Cerebellum (tissue), 4 donors: ENCODE measurements at places on chromosomes 1 and 21. TPM values are rescaled to one million over a fixed set of nuclear protein-coding genes. Genes with fewer than 3 reads are reported as not detected.

The SSX2IP gene
- total RNA-seq, result 17.8 TPM

DNA sequence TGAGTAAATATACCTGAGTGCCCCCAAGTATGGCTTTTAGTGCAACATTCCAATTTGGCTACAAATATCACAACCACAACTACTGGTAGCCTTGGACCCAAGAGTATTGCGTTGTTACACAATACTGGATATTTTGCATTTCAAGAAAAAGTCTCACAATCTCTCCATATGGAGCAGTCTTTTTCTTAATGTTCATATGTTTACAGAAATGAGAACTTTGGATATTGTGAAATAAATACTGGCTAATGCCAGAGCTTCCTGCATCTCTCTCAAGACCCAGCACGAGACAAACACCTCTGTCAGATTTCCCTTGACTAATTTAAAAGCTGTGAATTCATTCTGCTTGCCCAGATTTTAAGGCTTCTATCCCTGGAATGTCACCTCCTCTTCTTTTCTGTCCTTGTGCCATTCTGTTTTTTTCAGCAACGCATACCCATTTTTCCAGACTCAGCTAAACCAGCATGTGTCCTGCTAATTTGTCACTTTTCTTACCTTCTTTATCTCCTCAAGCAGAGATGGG is 136.2 kb upstream of the BACE2 start:
- no peak for DNase-seq

DNA sequence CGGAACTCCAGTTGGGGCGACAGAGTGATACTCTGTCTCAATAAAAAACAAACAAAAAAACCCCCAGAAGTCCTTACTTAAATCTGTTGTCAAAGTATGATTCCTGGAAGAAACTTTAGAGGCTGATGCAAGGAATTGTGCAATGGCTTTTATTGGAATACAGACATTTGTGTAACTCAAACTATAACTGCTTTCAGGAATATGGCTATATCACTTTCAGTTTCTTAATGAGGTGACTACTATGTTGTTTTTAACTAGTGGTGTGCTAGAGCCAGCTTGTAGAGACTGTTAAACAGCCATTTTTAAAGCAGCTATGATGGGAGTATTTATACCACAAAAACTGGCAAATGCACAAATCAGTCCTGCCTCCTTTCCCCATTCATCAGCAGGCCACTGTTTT is 22.7 kb upstream of the DNAJC28 start:
- DNase-seq, result no peak

DNA sequence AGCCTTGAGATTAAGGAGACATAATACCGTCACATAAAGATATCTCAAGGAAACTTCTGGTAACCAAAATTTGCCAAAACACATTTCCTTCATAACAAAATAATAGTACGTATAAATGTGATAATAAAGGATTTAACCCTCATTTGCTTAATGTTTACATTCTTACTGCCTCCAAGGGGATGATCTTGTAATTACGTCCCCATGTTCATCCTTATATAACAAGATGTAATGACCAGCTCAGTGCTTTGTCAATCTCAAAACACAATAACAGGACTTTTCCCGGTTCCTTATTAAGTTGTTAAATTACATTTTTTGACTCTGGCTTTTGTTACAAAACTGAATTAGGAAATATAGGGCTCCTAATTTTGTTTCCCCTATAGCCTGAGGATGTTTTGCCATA is 41.3 kb upstream of the UHMK1 start:
- DNase-seq, result no peak

- DNase-seq, result no peak
Observed at GRCh38 chr1:10537082-10537766, 62.5 kb downstream of the PEX14 start.
